ENCODE measurements at places on chromosomes 11 and 22.

GRCh38 chr11:76543006-76543703, 98.3 kb downstream of the EMSY start:
- no peak for DNase-seq

- DNase-seq, result no peak
These were observed 380.0 kb upstream of the CCDC90B start for GRCh38 chr11:83666149-83666548.

DNA sequence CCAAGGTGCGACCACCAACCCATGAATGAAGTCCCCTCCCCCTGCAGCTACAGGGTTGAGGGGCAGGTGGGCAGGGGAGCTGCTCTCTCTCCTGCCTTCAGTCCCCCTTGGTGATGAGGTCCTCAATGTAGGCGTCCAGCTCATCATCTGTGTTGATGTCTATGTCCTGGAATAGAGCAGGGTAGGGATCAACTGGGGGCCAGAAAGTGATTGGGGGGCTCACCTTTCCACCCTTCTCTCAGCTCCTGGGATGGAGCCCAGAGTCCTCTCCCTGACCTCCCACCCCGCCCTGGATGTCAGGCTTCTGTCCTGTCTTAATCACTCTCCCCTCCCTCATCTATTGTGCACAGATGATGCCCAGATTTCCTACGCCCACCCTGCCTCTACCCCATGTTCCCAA, 41.9 kb downstream of the MORC2 start:
- DNase-seq, result no peak

GRCh38 chr11:62612366-62613290, at the start of the genes EML3 and ROM1:
Gene EML3, minus strand, starts transcription at chr11:62612775. Its CDS starts 318 bp downstream, at chr11:62612457.
Gene ROM1, plus strand, starts transcription at chr11:62613257. Its CDS starts 25 bp downstream, at chr11:62613282.
- peak; percentile 86 for DNase-seq

GRCh38 chr11:2581931-2582350, 117.9 kb downstream of the KCNQ1OT1 start:
- DNase-seq, result no peak

DNA sequence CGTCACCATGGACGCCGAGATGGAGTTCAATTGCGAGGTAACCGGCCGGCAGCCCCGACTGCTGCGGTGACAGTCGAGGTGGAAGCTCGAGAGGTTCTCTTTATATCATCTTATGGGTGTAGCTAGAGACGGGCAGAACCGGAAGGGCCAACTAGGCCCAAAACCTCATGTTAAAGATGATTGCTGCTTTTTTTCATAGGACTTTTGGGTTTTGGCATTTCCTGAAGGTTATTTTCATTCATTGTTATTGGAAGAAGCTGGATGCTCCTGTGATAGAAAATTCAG, 585 bp downstream of the NF2 start:
- no peak for DNase-seq

DNA sequence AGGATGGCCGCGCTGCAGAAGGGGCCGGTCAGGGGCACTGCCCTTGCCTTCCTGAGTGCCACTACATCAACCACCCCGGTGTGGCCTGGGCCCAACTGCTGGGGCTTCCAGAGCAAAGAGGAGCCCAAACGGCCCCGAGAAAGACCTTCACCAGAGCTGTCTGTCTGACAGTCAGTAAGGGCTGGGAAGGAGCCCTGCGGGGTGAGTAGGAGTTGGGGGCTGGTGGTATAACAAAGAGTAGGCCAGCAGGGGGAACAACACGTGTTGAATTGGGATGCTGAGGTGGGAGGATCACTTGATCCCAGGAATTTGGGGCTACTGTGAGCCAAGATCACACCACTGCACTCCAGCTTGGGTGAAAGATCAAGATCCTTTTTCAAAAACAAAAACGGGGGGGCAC, 3.9 kb downstream of the GSTT4 start:
- no peak for DNase-seq

GRCh38 chr11:118918128-118918685, 7.5 kb downstream of the BCL9L start:
- peak; percentile 75 for DNase-seq

DNA sequence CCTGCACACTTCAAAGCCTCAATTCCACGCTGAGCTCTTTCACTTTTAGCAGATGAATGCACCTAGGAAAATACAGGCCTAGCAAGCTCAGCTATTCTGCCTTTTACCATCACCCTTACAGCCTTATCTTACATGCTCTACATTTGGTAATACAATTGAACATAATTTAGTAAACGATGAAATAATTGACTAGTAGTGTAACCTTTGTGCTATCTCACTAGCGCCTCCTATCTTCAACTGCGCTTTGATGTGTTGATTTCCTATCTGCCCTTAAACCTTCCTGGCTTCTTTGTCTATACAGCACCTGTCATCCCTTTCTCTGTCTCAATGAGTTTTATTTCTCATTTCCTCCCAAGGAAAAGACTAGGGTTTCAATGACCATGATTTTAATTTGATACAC, 149.7 kb downstream of the LRRC4C start:
- DNase-seq, result no peak
